Activated T-helper 1 cell treated with anti-CD3 and anti-CD28 coated beads, Interleukin-12 subunit alpha, Interleukin-12 subunit beta, Interleukin-2, Interleukin-4 antibody, amounts not matched to agents 30 ng/mL and 10 ng/mL and 1 ng/mL, durations not matched to agents 14 hours and 24 hours and 36 hours (primary cell): ENCODE measurements at places on chromosomes 5 and 9. TPM values are rescaled to one million over a fixed set of nuclear protein-coding genes. Genes with fewer than 3 reads are reported as not detected.
A peak's percentile ranks its signal among the peaks of the same experiment; 100 is the strongest.

DNA sequence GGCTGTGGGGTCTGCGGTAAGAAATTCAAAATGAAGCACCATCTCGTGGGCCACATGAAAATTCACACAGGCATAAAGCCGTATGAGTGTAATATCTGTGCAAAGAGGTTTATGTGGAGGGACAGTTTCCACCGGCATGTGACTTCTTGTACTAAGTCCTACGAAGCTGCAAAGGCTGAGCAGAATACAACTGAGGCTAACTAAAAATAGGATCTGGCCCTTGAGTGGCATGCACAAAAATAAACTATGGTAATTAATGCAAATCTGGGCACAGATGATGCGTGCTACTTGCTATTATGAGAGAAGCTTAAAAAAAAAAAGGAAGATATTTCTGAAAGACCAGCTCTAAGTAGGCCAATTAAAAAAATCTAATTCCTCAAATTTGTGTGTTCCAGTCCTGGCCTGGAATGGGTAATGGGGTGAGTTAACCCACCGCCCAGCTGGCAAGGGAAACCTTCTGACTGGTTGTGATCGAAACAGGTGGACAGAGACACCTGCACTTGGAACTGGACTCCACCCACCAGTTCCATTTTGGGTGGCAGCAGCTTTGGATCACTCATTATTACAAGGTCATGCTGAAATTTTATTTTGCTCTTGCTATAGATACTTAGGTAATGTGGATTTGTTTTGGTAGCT is 26.6 kb upstream of the ZBTB34 start:
- peaks cover 41% of the 10 kb centered on the region for H3K4me1 ChIP-seq
- peaks cover 33% of the 10 kb centered on the region for H3K36me3 ChIP-seq
- DNase-seq = no peak
- H3K4me3 ChIP-seq = no peak overlapping the region

GRCh38 chr5:150615141-150615699 is 25.2 kb upstream of the SYNPO start:
- DNase-seq = no peak
- no peak overlapping the region for H3K27ac ChIP-seq
- no peak overlapping the region for H3K4me3 ChIP-seq
- H3K27me3 ChIP-seq = peaks cover 7% of the 10 kb centered on the region

GRCh38 chr9:100084128-100084453 is 14.7 kb downstream of the ERP44 start:
- H3K4me1 ChIP-seq = peaks cover 64% of the 10 kb centered on the region
- H3K36me3 ChIP-seq = peaks cover 2% of the 10 kb centered on the region
- DNase-seq = no peak

- peaks cover 2% of the 10 kb centered on the region for H3K27me3 ChIP-seq
- no peak overlapping the region for H3K4me3 ChIP-seq
- H3K36me3 ChIP-seq = no peaks in the 10 kb centered on the region
- H3K27ac ChIP-seq = no peak overlapping the region
Observed at GRCh38 chr9:134418354-134418753, 92.1 kb downstream of the RXRA start.

GRCh38 chr9:8429768-8430167 is 630.2 kb upstream of the DMAC1 start:
- no peaks in the 10 kb centered on the region for H3K36me3 ChIP-seq
- no peak for DNase-seq
- peaks cover 26% of the 10 kb centered on the region for H3K4me1 ChIP-seq
- peak overlapping the region; percentile 32 for H3K27ac ChIP-seq
- H3K4me3 ChIP-seq = no peak overlapping the region

- H3K4me3 ChIP-seq = no peak overlapping the region
- no peak overlapping the region for H3K27ac ChIP-seq
Observed at GRCh38 chr5:169050636-169051035, 250.3 kb downstream of the SLIT3 start.

GRCh38 chr9:76545191-76545590 is 86.2 kb downstream of the GCNT1 start:
- H3K27me3 ChIP-seq = no peaks in the 10 kb centered on the region
- H3K27ac ChIP-seq = no peak overlapping the region
- no peaks in the 10 kb centered on the region for H3K36me3 ChIP-seq
- no peaks in the 10 kb centered on the region for H3K4me1 ChIP-seq
- DNase-seq = no peak
- H3K4me3 ChIP-seq = no peak overlapping the region

- no peaks in the 10 kb centered on the region for H3K4me1 ChIP-seq
- H3K27me3 ChIP-seq = peaks cover 2% of the 10 kb centered on the region
- DNase-seq = no peak
- no peak overlapping the region for H3K4me3 ChIP-seq
Observed at GRCh38 chr5:90606539-90606938, 47.9 kb downstream of the ADGRV1 start.

GRCh38 chr5:152623951-152624350 is 218.9 kb upstream of the NMUR2 start:
- no peak overlapping the region for H3K27ac ChIP-seq
- no peaks in the 10 kb centered on the region for H3K4me1 ChIP-seq
- no peaks in the 10 kb centered on the region for H3K36me3 ChIP-seq
- no peaks in the 10 kb centered on the region for H3K27me3 ChIP-seq

DNA sequence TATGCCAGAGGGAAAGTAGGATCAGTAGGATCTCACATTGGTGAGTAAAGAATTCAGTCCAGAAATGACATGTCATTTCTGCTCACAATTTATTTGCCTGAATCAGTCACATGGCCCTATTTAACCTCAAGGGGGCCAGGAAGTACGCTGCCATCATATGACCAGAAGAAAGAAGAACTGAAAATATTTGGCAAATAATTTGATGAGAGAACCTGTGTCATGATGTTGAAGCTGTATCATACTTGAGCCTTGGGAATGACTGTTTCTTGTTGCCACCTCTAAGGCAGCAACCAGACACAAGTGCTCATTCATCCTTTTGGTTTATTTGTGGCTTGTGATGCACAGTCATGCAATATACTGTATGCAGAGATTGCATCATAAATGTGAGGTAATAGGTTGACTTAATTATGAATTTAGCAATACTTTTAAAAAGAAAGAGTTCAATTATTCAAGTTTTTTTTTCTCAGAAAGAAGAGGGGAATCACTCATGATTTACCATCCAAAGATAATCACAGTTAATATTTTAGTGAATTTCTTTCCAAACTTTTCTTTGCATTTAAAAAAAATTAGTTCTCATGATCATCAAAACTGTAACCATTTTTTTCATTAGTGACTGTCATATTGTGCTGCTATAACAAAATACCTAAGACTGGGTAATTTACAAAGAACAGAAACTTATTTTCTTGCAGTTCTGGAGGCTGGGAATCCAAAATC is 8.2 kb upstream of the ZFYVE16 start:
- no peaks in the 10 kb centered on the region for H3K36me3 ChIP-seq
- no peak overlapping the region for H3K4me3 ChIP-seq
- no peak for DNase-seq
- peaks cover 3% of the 10 kb centered on the region for H3K27me3 ChIP-seq

DNA sequence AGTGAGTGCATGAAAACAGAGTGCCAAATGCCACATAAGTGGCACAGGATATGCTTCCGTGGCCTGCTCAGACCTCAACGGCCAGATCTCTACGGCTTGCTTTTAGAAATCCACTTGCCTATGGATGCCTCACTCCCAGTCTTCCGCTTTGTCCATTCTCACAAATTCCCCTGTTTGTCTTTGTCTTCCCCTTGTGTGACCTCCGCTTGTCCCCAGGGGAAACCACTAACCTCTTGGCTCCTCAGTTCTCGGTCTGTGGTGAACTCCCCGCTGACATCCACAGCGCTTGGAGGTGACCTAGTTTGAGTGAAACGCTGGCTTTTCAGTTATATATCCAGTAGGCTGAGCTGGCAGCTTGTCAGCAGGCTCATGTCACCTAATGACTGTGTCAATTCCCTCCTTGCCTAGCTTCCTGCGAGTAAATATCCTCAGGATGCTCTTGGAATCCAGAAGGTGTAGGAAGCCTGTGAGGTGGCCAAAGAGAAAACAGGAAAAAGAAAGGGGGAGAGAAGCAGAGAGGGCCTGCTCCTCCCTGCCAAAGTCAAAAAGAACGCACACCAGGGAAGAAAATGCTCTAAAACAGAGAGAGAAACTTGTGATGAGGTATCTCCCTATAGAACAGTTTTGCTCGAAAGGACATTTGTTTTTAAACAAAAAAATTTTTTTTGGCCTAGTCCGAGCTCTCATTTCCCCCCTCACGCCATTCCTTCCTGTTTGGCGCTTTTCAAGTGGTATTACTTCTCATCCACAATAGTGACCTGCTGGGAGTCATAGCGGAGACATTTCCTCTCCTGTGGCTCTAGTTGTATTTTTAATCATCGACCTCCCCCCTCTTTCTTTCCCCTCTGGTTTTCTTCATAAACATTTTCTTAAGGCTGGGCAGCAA is 101.6 kb upstream of the SPRY4 start:
- H3K27me3 ChIP-seq = peaks cover 2% of the 10 kb centered on the region
- no peak for DNase-seq
- H3K4me1 ChIP-seq = peaks cover 40% of the 10 kb centered on the region
- H3K27ac ChIP-seq = peak overlapping the region; percentile 19

DNA sequence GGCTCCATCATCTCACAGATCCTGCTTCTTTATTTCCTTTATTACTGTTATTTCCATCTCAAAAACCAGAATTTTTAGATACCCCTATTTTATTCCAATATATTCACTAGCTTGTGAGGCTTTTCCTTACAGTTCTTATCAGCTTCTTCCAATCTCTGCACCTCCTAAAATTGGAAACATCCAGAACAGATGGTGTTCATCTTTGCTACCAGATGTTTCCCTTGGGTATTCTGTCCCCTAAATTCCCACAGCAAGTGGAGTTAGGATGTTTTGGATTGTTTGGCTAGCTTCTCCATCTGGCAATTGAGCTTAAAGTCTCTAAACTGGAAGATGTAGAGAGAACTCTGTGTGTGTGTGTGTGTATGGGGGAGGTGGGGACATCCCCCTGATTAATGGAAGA is 580.4 kb downstream of the DTWD2 start:
- H3K27me3 ChIP-seq = peaks cover under 1% of the 10 kb centered on the region
- no peak for DNase-seq
- no peaks in the 10 kb centered on the region for H3K4me1 ChIP-seq
- H3K36me3 ChIP-seq = no peaks in the 10 kb centered on the region
- no peak overlapping the region for H3K4me3 ChIP-seq
- H3K27ac ChIP-seq = no peak overlapping the region

DNA sequence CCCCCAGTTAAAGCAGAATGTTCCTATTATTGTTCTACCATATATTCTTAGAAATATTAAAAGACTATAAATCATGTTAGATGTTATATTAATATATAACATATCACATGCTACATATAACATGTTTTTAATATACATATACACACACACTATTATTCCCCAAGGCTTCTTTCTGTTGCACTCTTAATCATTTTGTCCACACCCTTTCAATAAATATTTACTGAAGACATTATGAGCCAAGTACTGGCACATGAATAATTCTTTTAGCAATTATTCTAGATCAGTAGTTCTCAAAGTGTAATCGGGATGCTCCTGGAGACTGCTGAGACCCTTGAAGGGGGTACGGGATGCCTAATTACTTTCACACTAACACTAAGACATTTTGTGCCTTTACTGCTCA is 143.9 kb downstream of the GNAQ start:
- H3K27me3 ChIP-seq = no peaks in the 10 kb centered on the region
- DNase-seq = no peak
- H3K27ac ChIP-seq = no peak overlapping the region
- H3K4me3 ChIP-seq = no peak overlapping the region
- H3K36me3 ChIP-seq = peaks cover 10% of the 10 kb centered on the region
- peaks cover 43% of the 10 kb centered on the region for H3K4me1 ChIP-seq

GRCh38 chr5:3701694-3702093 is 106.1 kb downstream of the IRX1 start:
- no peak for DNase-seq
- no peak overlapping the region for H3K27ac ChIP-seq
- no peaks in the 10 kb centered on the region for H3K36me3 ChIP-seq
- H3K27me3 ChIP-seq = no peaks in the 10 kb centered on the region
- no peaks in the 10 kb centered on the region for H3K4me1 ChIP-seq
- H3K4me3 ChIP-seq = no peak overlapping the region

DNA sequence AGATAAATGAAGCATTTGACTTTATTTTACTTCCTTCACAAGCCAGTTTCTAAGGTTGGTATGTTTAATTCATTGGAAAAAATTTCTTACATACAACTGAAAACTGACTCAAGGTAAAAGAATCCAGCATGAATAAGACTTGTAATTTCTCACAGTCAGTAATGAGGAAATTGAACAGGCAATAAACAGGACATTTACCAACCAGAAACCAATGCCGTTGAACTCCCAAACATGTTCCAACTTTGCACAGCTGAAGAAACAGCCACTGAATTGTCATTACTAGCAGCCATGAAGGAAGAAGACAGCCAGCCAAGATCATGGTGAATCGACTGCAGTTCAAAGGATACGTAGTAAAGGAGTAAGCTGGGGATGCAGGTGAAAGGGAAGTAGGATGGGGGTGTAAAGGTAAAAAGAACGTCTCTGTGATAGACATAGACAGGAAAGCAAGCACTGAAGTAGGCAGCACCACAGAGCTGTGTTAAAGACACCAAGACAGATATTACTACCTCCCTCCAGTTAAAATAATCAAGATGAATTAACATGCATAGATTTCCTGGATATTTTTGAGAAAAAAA is 21.3 kb upstream of the SLC12A2 start:
- H3K4me1 ChIP-seq = no peaks in the 10 kb centered on the region
- no peak for DNase-seq
- no peak overlapping the region for H3K4me3 ChIP-seq

GRCh38 chr5:142006363-142007236 is 6.2 kb downstream of the GNPDA1 start:
- H3K36me3 ChIP-seq = peaks cover 66% of the 10 kb centered on the region
- H3K4me3 ChIP-seq = peak overlapping the region; percentile 80
- peaks cover 72% of the 10 kb centered on the region for H3K4me1 ChIP-seq
- H3K27ac ChIP-seq = peak overlapping the region; percentile 94

DNA sequence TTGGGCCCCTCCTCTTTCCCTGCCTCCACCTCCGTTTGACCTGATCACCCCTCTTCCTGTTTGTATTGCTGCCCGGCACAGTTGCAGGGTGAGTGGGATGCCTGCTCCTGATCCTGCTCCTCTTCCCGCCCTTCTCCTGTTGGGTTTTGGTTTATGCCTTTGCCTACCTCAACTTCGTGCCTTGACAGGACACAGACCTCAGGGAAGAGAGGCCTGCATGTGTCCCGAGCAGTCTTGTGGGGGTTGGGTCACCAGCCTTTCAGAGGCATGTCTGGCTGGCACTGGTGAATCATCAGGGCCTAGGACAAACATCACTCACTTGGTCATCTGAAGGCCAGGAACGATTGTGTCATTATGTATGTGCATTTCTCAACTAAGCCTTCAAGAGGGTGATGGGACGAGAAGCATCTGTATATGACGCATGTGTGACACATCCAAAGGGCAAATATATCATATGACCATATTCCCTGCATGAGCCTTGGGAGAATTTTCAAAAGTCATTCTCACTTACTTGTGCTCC is 56.9 kb downstream of the NPR3 start:
- no peak for DNase-seq
- no peak overlapping the region for H3K4me3 ChIP-seq
- H3K4me1 ChIP-seq = no peaks in the 10 kb centered on the region
- H3K27me3 ChIP-seq = no peaks in the 10 kb centered on the region

Gene SCGB3A2
- total RNA-seq = not detected in 2 replicates

Gene PCDHB15
- total RNA-seq = not detected in 2 replicates

Gene G3BP1
- 340 and 348 TPM in 2 replicates for total RNA-seq

Gene HTR4
- total RNA-seq = not detected in 2 replicates

Gene SARDH
- total RNA-seq = 0.51 and 0.60 TPM in 2 replicates

Gene ESM1
- total RNA-seq = not detected in 2 replicates
